Mucosa of descending colon (tissue), 3 donors: ENCODE measurements at places on chromosomes 3 and 15. TPM values are rescaled to one million over a fixed set of nuclear protein-coding genes. Genes with fewer than 3 reads are reported as not detected.
A peak's percentile ranks its signal among the peaks of the same experiment; 100 is the strongest.

The VPS18 gene
- total RNA-seq, result 21.1 TPM

The CCDC54 gene
- total RNA-seq, result not detected

The LRRC2 gene
- total RNA-seq, result 1.8 TPM

The CD200 gene
- total RNA-seq, result 3.9 TPM

The RBM6 gene
- 75.6 TPM for total RNA-seq

The SUCNR1 gene
- 0.35 TPM for total RNA-seq

The PLA2G4D gene
- total RNA-seq, result 0.51 TPM

The ZNF710 gene
- 30.9 TPM for total RNA-seq

The PP2D1 gene
- total RNA-seq, result not detected

The ARGFX gene
- not detected for total RNA-seq

The RAP2B gene
- total RNA-seq, result 12.4 TPM

The HRH1 gene
- 10.3 TPM for total RNA-seq

The SPATA12 gene
- not detected for total RNA-seq

The WDR49 gene
- 0.95 TPM for total RNA-seq

The SLC7A14 gene
- total RNA-seq, result 0.26 TPM

The PLA2G4E gene
- total RNA-seq, result 0.27 TPM

The SLC2A2 gene
- not detected for total RNA-seq

GRCh38 chr3:48440590-48440958 is 517 bp downstream of the TMA7 start:
- DNase-seq, result peak; percentile 39

- DNase-seq, result no peak
Measured at GRCh38 chr3:139309061-139309591, 34.7 kb upstream of the MRPS22 start.

GRCh38 chr3:74801924-74802323 is 187.5 kb upstream of the CNTN3 start:
- DNase-seq, result no peak

DNA sequence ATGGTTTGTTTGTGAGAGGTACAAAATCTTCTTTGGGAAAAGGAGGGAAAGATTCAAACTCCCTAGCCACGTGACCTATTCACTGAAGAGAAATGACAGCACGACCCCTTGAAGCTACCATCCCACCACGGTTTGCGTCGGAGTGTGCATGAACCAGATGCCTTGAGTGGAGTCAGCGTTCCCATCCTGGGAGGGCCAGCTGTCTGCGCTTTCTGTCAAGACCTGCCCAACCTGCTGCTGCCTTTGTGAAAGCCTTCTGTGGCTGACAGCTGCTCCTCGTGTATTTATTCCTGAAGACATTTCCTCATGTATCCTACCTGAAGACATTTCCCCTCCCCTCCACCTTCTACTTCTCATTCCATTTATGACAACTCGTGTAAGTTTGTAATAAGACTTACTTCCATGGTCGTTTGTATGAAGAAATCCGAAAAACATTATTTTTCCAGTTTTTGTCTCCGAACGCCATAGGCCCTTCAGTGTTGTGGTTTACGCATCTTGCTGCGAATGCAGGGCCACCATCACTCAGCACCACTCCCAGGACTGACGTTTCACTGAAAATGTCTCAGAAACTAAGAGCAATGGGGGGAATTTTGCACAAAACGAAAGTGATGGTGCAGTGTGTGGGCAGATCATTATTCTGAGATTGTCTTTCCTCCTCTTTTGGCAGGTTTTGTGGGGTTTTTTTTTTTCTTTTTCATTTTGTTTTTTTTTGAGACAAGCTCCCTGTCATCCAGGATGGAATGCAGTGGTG is 18.9 kb downstream of the EBLN2 start:
- no peak for DNase-seq

DNA sequence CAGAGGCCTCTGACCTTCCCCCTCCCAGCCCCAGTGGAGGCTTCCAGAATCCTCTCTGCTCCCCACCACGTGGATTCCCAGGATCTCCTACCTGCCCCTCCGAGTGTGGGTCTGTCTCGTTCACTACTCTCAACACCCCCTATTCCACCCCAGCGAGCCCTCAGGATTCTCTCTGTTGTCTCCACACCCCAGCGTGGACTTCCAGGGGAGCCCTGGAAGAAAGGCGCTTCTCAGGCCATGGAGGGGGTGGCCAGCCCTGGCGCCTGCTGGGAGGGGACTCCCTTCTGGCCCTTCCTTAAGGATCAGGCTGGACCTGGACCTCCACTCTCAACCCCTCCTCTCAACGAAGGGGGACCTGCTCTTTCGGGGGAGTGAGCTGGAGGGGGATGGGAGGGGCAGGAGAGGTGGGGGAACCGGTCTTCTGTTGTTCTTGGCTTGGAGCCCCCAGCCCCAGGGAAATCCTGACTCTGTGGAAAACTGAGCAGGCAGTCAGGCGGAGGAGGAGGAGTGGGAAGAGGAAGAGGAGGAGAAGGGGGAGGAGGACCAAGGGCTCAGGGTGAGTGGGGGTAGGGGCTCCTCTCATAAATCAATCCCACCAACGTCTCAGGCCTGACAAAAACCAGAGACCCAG is 32.9 kb downstream of the EPHB3 start:
- DNase-seq, result no peak

DNA sequence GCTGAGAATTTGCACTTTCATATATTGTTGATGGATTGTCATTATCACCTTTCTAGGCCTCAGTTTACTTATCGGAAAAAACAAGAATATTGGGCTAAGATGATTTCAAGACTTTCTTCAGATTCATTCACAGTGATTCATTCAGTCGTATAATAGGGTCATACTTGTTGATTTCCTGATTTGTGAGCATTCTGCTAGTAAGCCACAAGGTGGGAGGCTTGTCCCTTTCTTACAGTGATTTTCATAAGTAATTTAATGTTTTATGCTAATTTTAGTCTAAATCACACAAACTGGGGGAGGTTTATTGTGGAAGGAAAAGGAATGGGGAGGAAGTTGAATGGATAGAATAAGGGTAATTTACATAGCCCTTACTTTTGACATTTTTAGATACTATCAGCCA is 126.8 kb upstream of the GOLGA6L4 start:
- DNase-seq, result no peak

DNA sequence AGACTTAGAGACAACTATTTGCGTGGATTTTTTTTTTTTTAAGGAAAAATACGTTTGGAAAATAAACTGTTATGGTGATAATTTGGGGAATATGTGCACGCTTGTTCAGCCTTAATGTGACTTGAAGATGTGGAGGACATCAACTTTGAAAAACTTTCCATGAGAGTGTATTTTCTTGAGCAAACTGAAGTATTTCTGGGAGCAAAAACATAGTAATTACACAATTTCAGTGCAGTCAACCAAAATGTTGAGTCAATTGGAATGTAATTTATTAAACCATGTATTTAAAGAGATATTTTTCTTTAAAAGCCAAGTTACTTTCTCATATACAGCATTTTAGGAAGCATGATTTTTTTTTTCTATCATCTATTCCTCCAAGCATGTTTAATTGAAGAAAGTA is 80.3 kb upstream of the FLNB start:
- no peak for DNase-seq

- no peak for DNase-seq
Measured at GRCh38 chr3:89446593-89446992, 339.2 kb downstream of the EPHA3 start.

DNA sequence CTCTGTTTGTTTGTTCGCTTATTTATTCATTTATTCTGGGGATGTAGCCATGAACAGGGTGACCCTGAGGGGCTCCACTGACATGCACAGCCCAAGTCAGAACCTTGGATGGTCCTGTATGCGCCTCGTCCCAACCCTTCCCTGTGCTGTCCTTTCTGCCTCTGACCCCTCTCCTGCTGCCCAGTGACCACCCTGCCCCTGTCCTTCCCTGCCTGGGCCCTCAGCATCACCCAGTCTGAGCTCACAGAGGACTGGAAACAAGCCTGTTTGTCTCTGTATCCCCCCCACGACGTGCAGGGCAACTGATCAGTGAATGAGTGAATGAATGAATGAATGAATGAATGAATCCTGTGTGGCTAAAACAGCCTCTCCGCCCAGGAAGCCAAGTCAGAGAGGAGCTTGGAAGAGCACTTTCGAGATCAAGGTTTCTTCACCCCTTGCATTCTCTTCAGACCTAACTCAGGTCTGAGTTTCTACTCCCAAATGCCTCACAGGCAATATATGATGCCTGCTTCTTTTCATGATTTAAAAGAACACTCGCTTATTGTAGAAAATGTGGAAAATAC is 157.7 kb downstream of the SMAD6 start:
- no peak for DNase-seq

- DNase-seq, result no peak
Measured at GRCh38 chr3:47961815-47962606, 54.2 kb downstream of the MAP4 start.

DNA sequence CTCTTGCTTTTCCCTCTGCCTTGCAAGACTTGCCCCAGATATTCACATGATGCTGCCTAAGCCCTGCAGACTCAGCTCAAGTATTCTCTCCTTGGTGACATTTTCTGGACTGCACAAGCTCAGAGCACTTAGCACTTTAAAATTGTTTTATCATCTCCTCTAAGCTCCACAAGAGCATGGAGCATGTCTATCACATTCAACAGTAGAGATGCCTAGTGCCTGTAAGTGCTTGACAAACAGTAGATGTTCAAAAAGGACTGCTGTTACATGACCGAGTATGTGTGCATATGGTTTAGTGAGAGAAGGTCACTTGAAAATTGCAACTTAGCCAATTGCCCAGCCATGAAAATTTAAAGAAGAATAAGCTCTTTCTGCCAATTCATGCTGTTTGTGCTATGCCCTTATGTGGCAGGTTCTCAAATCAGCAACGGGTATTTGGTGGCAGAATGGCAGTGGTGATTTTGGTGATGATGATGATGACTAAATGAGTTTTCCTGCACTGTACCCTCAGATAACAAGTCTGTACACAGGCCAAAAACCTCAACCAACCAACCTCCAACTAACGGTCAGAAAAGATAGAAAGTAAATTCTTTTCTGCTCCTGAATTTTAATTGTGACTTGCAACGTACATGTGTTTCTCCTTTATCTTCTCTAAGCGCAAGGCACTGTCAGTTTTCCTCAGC is 647.2 kb upstream of the UBE2E2 start:
- no peak for DNase-seq

DNA sequence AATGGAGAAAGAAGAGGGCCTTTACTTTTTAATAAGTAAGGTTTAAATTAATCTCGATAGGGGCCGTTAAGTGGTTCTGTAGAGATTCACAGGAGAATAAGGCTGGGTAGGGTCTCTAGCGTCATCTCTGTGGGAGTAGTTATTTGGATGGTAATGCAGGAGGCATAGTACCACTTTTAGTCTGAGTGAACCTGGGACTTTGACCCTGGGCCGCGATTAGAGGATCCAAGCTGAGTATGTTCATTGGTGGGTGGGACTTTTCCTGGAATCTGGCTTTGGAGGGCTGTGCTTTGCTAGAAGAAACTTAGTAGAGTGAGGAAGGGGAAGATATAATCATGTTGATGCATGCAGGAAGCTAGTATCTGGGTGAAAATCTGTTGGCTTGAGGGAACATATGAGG is 4.0 kb downstream of the LPP start:
- DNase-seq, result peak; percentile 82

GRCh38 chr3:186318135-186318534 is 43.9 kb downstream of the DGKG start:
- no peak for DNase-seq

DNA sequence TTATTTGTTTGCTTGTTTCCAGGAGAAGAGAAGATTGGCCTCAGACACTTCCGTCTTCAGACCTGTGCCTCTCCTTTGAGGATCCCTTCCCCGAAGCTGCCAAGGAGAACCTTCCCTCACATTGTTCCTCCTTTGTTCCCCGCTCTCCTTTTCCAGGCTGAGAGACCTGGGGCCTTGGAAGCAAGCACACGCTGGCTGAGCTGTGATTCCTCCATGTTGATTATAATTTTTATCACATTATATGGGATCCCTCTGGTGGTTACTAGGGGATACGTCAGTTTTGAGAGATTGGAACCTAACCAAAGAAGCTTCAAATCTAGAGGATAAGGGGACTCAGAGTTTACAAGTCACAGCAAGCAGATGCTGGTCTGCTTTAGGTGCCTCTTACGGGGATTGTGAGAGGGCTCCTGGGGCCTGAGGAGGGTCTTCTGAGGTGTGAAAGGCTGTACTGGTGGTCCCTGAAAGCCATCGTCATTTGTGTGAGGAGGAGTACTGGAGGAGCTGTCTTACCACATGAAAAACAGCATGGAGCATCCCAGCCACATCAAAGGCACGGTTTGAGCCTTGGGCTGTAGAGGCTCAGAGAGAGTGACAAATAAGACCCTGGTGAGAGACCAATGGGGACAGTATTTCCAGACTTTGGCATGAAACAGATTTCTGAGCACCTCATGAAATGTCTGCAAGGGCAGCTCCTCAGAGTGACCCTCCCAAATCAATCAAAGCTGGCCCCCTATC is 760.1 kb upstream of the CFAP20DC start:
- DNase-seq, result peak; percentile 15

DNA sequence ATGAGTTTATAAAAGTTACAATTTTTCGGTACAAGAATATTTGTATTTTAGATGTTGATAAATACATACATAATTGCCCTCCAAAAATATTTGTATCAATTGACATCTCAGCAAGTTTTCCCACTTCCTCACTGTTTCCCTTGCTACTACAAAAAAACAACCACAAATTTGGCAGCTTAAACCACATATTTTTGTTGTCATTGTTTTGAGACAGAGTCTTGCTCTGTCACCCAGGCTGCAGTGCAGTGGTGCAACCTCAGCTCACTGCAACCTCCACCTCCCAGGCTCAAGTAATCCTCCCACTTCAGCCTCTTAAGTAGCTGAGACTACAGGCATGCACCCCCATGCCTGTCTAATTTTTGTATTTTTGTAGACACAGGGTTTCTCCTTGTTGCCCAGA is 162.8 kb upstream of the RARB start:
- DNase-seq, result no peak

DNA sequence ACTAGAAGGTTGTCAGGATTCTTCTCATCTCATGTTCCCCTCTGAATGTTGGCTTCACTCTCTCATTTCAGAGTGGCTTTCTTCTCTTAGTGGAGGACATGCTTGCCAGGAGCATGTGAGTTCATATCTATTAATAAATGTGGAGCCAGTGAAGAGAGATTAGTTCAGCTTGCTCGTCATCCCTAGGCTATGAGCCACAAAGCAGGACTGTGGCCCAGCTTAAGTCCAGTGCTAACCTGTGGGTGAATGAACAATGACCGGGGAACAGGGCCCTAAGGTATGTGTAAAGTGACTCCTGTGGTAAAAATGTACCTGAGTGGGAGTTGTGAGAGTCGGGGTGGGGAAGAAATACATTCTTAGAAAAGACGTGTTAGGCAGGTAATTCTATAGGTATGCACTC is 96.9 kb upstream of the TBL1XR1 start:
- DNase-seq, result no peak

- no peak for DNase-seq
Measured at GRCh38 chr15:96130734-96131133, 199.8 kb upstream of the NR2F2 start.

- no peak for DNase-seq
Measured at GRCh38 chr3:14472471-14473351, 67.4 kb downstream of the GRIP2 start.

DNA sequence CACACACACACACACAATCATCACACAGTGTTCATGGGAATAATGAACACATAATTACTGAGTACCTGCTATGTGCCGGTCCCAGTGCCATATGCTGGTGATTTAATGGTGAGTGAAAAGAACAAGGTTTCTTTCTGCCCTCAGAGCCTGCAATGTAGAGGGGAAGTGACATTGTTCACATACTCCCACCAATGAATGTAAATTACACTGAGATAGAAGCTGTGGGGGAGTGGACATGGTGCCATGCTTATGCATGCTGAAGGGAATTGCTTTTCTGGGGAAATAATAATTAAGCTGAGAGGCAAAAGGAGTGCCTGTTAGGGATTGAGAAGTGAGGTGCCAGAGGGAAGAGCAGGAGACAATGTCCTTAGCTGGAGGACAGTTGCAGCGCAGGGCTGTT is 175.1 kb downstream of the MFSD1 start:
- DNase-seq, result no peak

GRCh38 chr3:167302678-167303077 is 77.4 kb downstream of the ZBBX start:
- DNase-seq, result no peak
